ENCODE measurements at places on chromosomes 13 and 19.

- no peak for DNase-seq
Observed at GRCh38 chr13:102316732-102317131, 85.1 kb downstream of the FGF14 start.

GRCh38 chr19:1063030-1063908 lies 3.7 kb upstream of the ARHGAP45 start:
- DNase-seq = no peak

- no peak for DNase-seq
Observed at GRCh38 chr13:110023729-110024644, 237.6 kb upstream of the IRS2 start.

- DNase-seq = no peak
Observed at GRCh38 chr19:35039881-35040825, 1.4 kb upstream of the HPN start.

Measured in G401 (cell line).